Activated CD4-positive, alpha-beta T cell treated with anti-CD3 and anti-CD28 coated beads, Interleukin-2, amount 50 U/mL, for 24 hours (primary cell): ENCODE measurements at places on chromosomes 6 and 20.
A peak's percentile ranks its signal among the peaks of the same experiment; 100 is the strongest.

DNA sequence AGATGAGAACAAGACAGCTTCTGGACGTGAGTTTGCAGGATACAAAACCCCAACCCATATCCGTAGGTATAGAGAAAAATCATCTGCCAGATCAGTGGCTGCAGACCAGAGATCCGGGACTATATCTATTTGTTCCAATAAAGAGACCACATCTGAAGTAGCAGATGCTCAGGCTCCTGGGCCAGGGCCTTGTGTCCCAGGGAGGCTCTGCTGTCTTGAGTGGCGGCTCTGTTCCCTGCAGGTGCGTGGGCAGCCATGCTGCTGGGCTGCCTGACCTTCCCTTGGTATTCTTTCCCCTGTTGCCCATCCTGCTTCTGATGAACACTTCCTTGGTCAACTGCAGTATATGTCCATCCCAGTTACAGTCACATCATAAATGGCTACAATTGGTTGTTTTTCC is 34.9 kb downstream of the ERMARD start:
- no peak for DNase-seq

DNA sequence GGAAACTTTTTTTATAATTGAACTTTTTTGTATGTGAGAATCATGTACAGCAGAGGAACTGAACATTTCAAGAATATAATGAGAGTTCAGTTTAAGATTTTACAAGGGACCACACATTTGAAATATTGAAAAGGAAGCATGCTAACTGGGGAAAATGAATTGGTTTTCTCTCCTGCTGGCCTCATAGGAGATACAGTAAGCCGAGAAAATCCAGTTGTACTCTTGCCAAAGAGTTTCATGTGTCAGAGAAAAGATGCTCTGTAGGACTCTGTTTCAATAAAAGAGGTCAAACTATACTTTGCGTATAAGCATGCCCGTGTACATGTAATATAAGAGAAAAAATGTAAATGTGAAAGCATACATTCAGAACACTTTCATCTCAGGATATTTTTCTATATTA is 393.5 kb upstream of the NRSN1 start:
- no peak for DNase-seq

DNA sequence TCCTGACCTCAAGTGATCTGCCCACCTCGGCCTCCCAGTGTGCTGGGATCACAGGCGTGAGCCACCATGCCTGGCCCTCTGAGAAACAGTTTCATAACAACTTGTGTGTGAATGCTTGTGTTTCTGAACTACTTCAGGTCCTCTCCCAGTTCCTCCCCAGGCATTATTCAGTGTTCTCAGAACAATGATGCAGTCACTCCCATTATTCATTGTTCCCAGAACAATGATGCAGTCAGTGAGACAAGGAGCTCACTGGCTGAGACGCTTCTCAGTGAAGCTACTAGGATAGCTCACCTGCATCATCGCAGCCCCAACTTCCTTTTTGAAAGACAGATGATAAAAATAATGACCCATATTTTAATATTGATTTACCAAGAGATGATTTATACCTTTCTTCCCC is 71.5 kb downstream of the NDUFAF5 start:
- no peak for DNase-seq

- DNase-seq, result no peak
Measured at GRCh38 chr20:48201188-48201587, 415.9 kb upstream of the SULF2 start.

DNA sequence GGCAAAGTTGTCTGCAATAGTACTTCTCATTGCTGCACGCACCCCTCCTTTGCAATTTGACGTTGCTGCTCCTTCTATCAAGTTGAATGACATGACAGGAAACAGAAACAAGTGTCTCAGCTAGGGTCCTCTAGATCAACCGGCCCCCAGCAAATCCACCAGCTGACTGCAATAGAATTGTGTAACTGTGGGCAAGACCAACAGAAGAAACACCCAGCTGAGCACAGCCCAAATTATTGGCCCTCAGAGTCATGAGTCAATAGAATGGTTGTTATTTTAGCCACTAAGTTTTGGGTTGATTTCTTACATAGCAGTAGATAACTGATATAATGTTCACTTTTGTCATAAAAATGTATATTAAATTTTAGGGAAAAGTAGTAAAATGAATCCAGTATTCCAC is 202.7 kb downstream of the MAFB start:
- DNase-seq, result no peak

- DNase-seq, result no peak
Measured at GRCh38 chr6:111683157-111683556, 77.5 kb upstream of the TRAF3IP2 start.

- DNase-seq, result no peak
Measured at GRCh38 chr6:159904497-159904911, 13.7 kb downstream of the MAS1 start.

GRCh38 chr6:106182455-106182854 is 96.3 kb downstream of the PRDM1 start:
- no peak for DNase-seq

DNA sequence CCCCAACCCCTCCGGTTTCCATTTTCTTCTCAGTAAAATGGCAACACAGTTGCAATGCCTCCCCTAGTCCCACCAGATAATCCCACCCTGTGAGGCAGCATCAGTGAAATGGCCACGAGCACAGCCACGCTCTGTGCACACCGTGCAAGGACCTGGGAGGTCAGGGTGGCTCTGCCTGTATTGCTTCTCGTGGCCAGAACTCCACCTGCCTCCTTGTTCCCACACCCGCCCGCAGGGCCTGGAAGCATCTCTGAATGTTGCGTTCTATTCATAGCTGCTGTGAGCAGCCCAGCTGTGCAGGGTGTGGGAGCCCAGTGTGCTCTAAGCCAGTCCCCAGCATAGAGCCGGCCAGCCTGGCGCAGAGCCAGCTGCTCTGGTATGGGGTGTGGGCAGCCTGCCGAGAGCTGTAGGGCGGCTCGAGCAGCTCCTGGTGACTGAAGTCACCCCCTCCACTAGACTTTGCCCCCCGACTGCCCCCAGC is 161.1 kb downstream of the DLL1 start:
- DNase-seq, result no peak

DNA sequence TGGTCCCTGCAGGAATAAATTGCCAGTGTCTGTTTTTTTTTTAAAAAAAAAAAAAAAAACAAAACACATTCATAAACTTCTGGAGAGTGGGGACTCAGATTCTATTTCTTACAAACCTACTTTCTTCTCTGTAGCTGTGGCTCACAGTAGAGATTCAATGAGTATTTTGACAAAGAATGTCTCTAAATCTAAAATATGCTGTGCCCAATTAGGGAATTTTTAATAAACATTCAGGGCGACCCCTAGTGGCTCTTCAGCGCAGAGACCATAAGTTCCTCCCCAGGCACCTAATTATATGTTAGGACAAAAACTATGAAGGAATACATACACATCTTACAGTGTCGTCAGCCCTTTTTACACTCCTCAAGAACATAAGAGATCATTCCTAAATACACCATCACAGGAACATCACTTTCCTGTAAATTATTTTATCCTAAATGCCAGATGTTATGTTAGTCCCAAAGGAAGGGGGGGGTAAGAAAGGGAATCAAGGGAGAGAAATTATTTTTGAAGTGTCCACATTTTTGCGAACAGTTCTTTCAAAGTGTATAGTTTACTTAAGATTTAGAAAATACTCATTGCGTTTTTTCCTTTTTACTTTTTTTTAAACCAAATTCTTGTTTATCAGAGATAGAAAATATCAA is 21.8 kb upstream of the NAA20 start:
- DNase-seq, result no peak

GRCh38 chr20:62778601-62779416 is 17.5 kb upstream of the MRGBP start:
- no peak for DNase-seq

DNA sequence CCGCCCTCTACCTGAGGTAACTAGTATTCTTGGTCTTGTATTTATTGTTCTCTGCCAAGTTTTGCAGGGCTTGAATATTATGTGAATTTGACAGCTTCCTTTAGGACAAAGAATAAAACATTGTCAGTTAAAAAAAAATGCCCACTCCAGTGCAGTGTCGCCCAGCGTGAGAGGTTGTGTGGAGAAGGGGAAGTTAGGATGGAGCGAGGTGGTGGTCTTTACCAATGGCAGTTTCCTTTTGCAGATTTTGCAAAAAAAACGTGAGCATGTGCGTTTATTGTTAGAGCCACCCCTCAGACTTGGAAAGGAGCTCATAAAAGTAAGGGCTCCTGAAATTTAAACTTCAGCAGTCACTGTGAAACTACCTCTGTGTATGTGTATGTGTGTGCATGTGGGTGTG is 28.3 kb downstream of the UST start:
- DNase-seq, result no peak

DNA sequence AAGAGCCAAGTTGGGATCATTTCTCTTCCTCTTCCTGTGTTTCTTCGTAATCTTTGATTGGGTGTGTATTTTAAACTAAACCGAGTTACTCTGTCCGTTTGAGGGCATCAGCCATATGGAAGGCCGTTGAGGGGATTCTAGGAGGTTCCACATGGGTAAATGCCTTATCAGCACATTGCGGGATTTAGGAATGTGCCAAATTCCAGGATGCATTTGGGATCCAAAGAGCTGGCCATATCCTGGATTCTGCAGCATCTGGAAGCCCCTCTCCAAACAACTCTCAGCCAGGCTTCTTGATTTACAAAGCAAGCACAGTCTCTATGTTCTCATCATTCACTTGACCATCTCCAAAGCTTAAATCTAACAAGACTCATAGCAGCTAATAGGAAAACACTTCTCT is 67.6 kb upstream of the RIN2 start:
- no peak for DNase-seq

DNA sequence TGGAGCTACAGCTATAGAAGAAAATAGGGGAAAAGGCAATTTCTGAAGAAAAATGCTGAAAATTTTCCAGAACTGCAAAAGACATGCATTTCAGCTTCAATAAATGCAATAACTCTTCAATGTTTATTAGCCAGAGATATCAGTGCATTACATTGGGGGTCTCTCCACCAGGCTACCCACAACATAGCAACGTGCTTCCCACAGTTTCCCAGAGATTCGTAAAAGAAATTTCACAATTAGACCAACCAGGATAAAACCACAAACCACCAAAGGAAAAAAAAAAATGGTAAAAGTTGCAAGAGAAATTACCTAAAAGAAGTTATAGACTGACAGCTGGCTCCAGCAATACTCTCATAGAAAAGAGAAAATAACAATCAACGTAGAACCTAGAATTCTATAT is 16.0 kb downstream of the LY86 start:
- no peak for DNase-seq

DNA sequence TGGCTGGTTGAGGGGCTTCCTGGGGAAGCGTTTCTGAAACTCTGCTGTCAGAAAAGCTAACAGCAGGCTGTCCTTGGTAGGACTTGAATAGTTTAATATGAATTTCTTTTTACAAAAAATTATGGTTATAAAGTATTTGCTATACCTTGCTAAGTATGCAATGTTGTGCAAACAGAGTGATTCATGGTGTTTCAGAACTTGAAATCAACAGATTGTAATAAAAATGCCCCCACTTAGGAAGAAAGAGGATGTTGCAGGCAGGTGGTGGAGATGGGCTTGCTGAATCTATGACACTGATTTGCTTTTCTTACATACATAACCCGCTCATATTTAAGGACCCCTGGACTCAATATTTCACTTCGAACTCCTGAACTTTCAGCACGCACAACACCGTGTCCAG is 211.6 kb downstream of the THBS2 start:
- no peak for DNase-seq

- no peak for DNase-seq
Measured at GRCh38 chr6:17494919-17495318, 101.5 kb downstream of the CAP2 start.

- DNase-seq, result no peak
Measured at GRCh38 chr6:74568861-74569260, 637.0 kb downstream of the COL12A1 start.

DNA sequence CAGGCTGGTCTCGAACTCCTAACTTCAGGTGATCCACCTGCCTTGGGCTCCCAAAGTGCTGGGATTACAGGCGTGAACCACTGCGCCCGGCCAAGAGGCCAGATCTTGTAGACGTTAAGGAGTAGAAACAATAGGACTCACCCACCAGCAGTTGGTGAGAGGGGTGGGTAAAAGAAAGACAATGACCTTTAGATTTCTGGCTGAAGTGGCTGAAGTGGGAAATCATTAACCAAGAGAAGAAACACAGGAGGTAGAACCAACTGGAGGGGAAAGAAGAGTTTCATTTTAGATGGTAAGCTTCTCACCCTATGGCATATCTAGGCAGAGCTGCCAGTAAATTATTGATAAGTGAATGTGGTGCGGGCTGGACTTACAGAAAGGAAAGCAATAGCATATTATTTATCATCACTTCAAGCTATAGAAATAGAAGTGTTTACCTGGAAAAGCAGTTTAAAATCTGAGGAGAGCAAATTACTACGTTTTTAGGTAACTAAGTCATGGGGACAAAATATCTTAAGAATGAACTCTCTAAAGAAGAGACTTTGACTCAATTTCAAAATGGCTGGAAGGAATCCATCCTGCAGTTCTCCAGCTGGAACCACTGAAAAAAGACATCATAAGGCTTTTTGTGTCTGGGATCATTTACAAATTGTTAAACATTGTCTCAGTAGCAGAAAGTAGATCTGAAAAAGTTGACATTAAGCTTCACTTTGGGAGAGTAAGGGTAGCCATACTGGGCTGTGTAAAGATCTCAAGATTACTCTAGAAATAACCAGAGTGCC is 109.6 kb downstream of the ALDH8A1 start:
- no peak for DNase-seq

GRCh38 chr20:20566516-20566915 is 145.9 kb downstream of the RALGAPA2 start:
- DNase-seq, result no peak

DNA sequence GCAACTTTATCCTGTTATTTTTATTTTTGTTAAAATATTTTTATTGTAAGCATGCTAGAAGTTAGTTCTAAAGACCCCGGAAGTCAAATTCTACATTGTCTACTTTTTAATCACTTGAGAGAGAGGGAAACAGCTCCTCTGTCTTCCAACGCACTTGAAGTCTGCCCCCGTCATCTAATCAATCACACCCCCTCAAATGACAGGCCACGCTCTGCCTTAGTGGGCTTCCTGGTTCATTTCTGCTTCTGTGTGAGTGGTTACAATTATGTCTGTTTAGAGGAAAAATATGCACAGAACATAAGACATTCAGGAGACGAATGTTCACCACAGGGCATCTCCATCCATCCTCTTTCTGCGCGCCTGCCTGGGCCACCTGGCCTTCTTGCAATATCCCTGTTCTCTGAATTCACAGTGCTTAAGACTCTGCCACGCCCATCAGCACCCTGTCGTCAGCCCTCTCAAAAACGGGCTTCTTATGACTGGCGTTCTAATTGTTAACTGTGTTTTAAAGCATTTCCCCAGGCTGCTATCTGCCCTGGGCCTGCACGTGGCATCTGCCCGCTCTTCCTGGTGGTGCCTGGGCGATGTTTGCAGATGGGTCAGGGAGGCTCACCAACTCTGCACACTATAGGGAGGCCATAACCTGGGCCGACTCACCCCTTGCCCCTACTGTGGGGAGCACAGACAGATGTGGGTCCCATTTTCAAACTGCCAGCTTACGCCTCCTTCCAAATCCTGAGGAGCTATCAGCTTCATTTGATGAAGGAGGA is 15.4 kb downstream of the DACT2 start:
- no peak for DNase-seq

GRCh38 chr20:34891166-34892062 is 15.0 kb downstream of the ACSS2 start:
- peak; percentile 33 for DNase-seq

GRCh38 chr6:133286765-133287164 is 45.6 kb downstream of the EYA4 start:
- no peak for DNase-seq

- DNase-seq, result no peak
Measured at GRCh38 chr6:154352898-154353585, 3.6 kb downstream of the IPCEF1 start.
